Stimulated activated CD4-positive, alpha-beta T cell treated with anti-CD3 and anti-CD28 coated beads, TNF-alpha, amount 100 ng/mL, for 1 hour (primary cell): ENCODE measurements at places on chromosomes 4 and X.

- DNase-seq: no peak
Observed at GRCh38 chrX:110046001-110046400, 43.1 kb downstream of the TMEM164 start.

DNA sequence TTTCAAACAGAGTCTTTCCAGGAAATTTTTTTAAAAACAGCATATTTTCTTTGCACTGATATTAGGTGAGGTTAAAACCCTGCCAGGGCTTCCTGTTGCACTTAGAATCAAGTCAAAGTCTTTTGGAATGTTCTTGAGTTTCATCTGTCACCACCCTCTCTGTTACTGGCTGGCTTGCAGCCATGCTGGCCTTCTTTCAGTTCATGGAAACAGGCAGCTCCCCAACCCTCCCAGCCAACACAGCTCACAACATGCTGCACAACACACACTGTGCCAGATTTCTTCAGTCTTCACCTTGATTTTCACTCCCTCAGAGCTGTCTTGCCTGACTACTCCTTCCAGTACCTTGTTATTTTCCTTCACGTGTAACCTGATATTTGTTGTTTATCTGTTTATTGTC lies 129.5 kb downstream of the KCNIP4 start:
- no peak for DNase-seq

DNA sequence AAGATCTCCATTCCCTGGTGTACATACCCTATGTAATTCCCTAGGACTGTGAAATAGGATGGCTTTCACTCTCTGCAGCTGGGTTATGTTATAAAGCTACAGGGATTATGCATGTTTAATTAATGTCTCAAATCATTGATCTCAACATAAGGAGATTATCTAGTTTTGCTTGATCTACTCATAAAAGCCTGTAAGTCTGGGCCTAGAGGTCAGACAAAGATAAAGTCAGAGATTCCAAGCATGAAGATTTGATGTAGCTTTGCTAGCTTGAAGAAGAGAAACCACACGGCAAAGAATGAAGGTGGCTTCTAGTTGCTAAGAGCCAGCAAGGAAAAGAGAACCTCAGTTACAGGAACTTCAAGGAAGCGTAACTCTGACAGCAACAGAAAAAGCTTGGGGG lies 456.9 kb downstream of the CCSER1 start:
- no peak for DNase-seq

DNA sequence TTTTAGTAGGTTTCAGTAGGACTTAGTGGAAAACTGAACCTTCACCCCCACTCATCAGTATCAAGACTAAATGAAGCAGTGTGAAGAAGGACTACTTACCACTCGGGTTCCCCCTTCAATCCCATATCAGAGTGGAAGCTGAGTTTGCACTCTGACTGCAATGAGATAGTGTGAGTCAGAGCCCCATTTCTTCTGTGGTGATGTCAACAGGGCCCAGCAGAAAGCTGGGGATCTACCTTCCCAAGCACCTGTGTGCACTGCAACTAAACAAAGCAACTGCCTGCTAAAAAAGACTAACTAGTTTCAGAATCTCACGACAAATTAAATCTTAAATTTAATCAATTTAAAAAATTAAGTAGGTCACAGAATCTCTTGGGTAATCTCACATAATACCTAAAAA lies 1837.0 kb upstream of the PCDH7 start:
- DNase-seq: no peak

DNA sequence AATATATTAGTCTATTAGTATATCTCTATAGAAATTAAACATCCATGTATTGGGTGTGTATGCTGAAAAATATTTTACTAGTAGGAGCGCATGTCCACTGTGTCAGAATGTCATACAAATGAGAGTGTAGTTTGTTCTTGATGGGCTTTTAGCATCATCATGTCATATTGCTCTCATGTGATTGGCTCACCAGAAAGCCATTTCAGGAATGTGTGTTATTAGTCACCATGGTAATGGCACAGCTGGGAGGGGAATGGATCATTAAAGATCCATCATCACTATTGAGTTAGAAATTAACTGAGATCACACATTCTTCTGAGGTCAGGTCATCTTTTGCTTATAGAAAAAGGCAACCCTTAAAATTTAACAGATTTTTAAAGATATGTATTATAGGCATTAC lies 77.3 kb downstream of the PHEX start:
- no peak for DNase-seq
